Tongue (tissue), 3 donors: ENCODE measurements at places on chromosomes 13 and 19.

- DNase-seq, result no peak
These were observed 6.9 kb downstream of the TTYH1 start for GRCh38 chr19:54422136-54422535.

DNA sequence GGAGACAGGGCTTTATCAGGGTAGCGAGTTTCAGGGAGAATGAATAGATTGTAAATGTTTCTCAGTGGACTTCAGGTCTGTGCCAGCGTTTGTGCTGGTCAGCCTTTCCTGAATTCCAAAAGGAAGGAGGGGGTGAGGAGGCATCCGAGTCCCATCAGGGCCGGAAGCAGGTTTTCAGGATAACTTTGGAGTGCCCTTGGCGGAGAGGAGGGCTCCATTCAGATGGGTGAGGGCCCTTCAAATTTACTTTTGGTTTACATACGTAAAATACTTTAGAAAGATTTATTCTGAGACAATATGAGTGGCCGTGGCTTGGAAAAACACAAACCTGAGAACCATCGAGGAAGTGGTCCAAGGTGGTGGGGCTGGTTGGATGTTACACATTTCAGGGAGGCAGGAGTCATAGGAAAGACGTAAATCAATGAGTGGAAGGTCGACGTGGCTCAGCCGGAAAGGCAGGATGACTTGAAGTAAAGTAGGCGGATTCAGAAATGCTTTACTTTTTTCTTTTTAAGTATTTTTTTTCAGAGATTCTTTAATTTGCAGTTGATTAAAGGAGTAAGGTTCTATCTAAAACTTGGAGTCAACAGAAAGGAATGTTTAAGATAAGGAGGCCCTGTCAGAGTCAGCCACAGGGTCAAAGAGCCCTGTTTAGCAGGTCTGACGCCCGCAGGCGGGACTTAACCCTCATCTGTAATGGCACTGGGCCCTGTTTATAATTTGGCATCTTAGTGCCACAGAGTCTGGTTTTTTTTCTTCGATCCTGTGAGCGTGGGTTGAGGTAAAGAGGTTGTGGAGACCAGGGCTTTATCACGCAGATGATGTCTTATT lies 32.8 kb downstream of the ATP11A start:
- DNase-seq, result no peak

DNA sequence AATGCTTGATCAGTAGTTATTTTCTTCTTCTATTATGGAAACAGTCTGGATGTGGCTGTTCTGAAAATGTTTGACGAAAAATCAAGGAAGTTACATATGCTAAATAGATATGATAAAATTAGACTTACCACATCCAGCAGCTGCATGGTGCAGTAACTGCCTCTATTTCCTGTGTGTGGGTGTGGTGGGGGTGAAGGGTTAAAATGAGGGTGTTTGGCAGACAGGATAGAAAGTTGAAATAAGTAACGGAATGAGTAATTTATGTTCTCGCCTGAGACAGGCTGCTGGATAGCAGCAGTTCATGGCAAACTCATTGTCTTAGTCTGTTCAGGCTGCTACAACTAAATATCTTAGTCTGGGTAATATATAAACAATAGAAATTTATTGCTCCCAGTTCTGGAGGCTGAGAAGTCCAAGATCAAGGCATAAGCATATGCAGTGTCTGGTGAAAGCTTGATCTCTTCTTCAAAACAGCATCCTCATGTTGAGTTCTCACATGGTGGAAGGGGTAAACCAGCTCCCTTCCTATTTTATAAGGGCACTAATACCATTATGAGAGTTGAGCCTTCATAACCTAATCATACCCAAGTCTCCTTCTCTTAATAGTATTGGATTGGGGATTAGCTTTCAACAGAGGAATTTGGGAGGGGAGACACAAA lies 1248.9 kb downstream of the SLITRK5 start:
- DNase-seq, result no peak

DNA sequence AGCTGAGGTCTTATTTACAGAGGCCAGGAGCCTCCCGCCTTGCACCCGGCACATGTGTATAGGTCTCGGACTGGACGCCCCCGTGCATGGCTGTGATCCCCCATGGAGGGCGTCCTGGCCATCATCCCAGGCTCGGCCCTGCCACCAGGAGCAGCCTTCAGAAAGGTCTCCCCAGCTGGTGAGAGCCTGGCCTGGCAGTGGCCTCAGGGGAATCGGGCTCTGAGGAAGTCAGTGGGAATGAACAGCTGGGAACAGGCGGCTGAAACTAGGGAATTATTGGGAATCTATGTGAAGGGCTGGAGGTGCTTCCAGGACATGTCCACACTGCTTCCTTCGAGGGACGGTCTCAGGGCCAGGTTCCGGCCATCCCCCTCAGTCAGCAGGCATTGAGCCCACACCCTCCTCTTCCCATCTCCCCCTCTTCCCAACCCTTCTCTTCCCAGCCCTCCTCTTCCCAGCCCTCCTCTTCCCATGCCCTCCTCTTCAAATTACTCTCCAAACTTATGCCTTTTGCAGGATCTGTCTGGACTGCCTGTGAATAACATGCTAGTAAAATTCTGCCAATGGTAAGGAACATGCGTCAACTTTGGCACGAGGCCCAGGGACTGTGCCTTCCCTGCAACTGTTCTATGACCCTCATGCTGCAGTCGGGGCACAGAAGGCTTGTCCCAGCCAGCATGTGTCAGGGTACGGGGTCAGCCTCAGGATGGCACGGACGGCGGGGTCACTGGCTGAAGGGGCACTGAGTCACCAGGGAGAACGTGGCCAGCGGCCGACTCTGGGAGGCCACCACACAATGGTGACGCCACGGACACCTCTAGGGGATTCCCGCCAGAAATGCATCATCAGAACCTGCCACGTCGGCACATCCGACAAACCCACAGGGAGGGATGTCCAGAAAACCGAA lies 24.2 kb upstream of the C13orf46 start:
- peak; percentile 92 for DNase-seq
